ENCODE measurements at places on chromosomes 6 and 20. TPM values are rescaled to one million over a fixed set of nuclear protein-coding genes. Genes with fewer than 3 reads are reported as not detected.

The SLC17A2 gene
- total RNA-seq: not detected

The ZNF341 gene
- 2.8 TPM for total RNA-seq

The OTOR gene
- total RNA-seq: not detected

The GZF1 gene
- 45.3 TPM for total RNA-seq

The HIVEP2 gene
- total RNA-seq: 15.8 TPM

The BPIFB2 gene
- 5.1 TPM for total RNA-seq
